ENCODE measurements at places on chromosomes 7 and 10.

GRCh38 chr10:10626734-10627133 lies 390.9 kb upstream of the CELF2 start:
- DNase-seq: no peak

DNA sequence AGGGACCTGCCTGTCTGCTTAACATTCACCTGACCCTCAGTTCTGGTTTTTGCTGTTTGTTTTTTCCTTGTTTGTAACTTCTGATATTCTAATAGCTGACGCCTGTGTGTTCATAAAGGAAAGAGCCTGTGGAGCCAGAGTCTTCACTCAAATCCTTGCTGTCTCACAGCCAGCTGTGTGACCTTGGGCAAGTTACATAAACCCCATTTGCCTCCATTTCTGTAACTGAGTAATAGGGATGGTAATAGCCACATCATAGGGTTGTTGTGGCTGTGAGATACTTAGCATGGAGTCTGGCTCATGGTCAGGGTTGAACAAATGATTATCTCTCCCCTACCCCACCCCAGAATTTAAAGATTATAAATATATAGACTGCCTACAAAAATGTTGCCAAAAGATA lies 27.0 kb downstream of the WBP1L start:
- DNase-seq: no peak

DNA sequence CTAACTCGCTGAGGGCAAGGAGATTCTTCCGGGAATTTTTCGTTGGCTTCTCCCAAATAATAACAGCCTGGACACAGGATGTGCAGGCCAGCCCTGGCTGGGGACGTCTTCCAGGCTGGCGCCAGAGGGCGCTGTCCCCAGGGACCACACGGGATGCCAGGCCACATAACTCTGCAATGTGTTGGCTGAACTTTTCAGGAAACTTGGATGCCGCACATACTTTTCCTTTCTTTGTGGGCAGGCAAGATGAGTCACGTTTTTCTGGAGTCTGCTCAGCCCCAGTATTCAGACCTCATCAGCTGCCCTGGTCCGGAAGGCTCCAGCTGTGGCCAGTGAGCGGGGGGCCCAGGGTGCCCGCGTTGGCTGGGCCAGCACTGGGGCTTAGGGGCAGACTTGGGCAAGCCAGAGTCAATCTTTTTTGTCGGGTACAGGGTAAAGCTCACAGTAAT lies 122.7 kb downstream of the PRKAG2 start:
- no peak for DNase-seq

DNA sequence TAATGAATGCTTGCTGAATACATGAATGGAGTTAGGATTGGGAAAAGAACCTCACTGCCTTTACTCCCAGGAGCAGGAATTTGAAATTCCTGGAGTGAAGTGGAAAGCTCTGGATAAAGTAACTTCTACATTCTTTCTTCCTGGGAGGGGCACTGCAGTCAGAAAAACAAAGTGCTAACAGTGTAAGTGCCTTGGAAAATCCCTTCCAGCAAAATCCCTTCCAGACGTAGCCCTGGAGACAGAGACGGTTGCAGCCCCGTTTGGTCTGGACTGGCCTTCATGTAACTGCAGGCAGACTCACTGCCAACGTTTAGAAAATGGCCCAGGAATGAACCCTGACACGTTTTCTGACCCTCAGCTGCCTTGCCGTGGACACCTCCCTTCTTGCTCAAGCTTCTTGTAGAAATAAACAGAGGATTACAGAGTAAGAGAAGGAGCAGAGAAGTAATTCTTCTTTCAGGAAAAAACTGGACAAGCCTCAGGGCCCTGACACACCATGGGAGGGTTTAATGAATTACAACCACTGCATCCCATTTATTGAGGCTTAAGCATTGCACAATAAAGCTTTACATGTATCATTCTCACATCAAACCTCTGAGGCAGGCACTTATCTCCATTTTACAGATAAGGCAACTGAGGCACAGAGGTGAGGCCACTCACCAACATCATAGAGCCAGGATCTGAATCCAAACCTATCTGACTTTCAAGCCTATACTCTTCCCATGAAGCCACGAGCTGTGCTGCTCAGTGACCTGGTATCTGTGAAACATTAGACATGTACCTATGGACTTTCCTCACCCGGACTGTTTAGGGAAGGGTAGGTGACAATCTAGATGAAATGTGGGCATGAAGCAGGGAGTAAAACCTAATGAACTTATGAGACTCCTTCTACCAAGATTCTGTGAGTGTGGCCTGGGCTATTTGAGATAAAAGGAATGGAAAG lies 7.8 kb downstream of the ITPRIP start:
- DNase-seq: no peak

DNA sequence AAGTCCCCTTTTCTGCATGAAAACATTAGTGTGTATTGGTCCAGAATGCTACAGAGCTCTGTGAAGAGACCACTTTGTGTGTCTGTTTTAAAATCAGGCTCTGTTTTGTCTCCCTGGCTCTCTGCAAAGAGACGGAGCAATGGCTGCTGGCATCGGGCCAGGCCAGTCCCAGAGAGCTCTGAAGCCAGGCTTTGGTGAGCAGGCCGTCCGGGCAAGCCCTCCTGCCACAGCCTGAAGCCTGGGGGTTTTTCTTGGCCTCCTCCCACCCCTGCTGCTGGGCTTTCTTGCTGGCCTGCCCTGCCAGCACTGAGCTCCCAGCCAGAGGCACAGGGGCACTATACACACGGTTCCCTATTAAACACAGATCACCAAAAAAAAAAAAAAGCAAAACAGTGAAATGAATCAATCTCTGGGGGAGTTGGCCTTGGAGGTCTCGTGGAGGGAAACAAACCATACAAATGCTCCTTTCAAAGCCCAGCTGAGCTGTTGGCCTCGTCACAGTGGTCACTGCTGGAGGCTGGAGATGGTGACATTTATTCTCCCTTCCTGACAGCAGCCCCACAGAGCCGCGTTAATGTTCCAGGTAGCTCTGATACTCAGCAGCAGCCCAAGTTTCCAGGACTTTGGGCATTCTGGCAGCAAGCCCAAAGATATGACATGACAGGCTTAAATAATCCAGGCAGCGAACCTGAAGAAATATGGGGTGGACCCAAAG lies 237.2 kb downstream of the TCF7L2 start:
- DNase-seq: no peak

GRCh38 chr10:97451605-97452004 lies 5.6 kb downstream of the ZDHHC16 start:
- no peak for DNase-seq

DNA sequence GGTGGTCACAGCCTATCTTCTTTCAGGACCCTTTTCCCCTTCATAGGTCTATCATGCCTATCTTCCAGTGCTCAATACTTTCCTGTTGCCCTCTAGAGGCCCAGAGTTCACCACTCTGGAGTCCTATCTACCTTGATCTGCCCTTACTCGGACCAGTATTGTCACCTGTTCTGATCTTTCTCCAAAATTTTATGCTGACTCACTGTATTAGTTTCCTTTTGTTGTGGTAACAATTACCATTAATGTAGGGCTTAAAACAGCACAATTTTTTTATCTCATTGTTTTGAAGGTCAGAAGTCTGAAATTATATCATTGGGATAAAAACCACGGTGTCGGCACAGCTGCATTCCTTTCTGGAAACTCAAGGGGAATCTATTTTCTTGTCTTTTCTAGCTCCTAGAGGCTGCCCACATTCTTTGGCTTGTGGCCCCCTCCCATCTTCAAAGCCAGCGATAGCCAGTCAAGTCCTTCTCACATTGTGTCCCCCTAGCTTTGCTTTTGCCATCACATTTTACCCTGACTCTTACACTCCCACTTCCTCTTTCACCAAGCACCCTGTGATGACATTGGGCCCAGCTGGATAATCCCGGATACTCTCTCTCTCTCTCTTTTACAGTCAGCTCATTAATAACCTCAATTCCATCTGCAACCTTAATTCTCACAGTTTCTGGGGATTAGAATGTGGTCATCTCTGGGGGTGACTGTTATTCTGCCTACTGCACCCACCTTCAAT lies 54.6 kb downstream of the TFAM start:
- DNase-seq: no peak

- no peak for DNase-seq
Observed at GRCh38 chr7:49322476-49322875, 398.1 kb downstream of the CDC14C start.

GRCh38 chr7:36262309-36263094 lies 109.4 kb downstream of the EEPD1 start:
- DNase-seq: no peak

Data from stimulated activated CD8-positive, alpha-beta memory T cell treated with anti-CD3 and anti-CD28 coated beads, Interleukin-7, amount 100 ng/mL, for 4 hours (primary cell).